Breast epithelium (tissue), 4 donors: ENCODE measurements at places on chromosomes 13 and 19. TPM values are rescaled to one million over a fixed set of nuclear protein-coding genes. Genes with fewer than 3 reads are reported as not detected.
A peak's percentile ranks its signal among the peaks of the same experiment; 100 is the strongest.

The TLE2 gene
- 35.1 TPM for total RNA-seq

The THSD8 gene
- not detected for total RNA-seq

The S1PR4 gene
- 1.3 TPM for total RNA-seq

The NHLRC3 gene
- 37.6 TPM for total RNA-seq

The EDNRB gene
- 22.8 TPM for total RNA-seq

The MBD3L1 gene
- not detected for total RNA-seq

The PRR19 gene
- total RNA-seq, result 2.6 TPM

DNA sequence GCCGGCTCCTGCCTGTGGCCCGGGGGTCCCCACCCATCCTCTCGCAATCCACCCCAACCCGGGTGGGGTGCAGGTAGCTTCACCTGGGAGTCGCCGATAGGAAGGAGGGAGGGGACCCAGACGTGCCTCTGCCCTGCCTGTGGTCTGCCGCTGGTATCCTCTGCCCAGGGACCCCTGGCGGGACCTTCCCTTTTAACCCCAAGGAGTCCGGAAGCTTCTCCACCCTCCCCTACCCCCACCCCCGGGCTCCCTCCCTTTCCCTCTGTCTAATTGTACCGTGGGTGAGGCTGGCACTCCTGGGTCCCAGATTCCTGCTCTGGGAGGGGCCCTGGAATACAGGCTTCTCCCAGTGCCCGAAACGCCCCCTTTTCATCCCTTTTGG, at the start of gene KLK10:
Gene KLK10 (minus strand): TSS at position 166 of the 382 bp plus-strand sequence. CDS start 579 bp downstream, outside the sequence.
- DNase-seq, result no peak

- no peak for DNase-seq
Measured at GRCh38 chr13:106351251-106351650, 184.2 kb downstream of the EFNB2 start.

DNA sequence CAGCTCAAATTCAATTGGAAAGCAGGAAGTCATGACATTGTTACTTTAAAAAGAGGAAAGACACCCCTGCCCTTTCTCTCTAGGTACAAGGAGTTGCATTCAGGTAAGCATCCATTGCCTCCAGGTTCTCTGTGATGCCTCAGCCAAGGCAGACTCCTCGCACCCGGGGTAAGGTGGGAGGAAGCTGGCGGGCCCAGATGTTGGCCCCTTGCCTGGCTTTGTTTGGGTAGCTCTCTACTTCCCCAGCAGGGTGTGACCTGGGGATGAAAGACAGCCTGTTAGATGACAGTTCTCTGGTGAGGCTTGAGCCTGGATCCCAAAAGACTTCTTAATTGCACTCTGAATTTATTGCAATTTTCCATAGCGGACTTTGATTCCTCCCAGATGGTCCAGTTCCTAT, 25.6 kb downstream of the SHISA2 start:
- DNase-seq, result no peak

- peak; percentile 24 for DNase-seq
Measured at GRCh38 chr13:28496188-28496564, 1.2 kb upstream of the FLT1 start.

DNA sequence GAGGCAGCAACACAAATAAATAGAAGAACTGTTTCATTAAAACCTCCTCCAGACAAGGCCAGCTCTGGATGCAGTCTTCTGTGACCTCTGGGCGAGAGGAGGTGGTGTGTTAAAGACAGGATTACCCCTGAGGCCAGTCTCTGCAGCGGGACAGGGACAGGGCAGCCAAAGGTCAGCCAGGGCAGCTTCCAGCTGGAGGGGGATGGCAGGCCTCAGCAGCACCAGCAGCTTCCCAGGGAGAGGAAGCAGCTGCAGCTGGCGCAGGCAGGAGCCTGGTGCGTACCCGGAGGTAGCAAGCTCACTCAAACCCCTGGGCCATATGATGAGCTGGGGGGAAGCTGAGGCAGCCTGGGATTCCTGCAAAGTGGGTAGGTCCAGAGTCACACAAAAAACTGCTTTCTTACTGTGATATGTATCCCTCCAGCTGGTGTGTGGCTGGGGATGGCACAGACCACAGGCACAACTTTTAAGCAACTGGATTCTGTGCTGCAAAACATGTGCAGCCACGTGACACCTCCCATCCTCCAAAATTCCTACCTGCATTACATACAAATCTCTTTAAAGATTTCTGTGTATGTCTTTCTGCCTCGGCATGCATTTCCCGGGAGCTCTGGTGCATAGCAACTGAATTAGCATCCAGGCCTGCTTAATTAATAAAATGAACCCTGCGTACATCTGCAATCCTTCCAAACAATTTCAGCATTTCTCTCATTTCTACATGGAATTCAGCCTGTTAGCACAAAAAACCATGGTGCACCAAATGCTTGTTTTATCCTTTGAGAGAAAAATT, 238.3 kb upstream of the MAB21L1 start:
- DNase-seq, result no peak

GRCh38 chr19:1591421-1592023, 1.1 kb downstream of the MBD3 start:
- no peak for DNase-seq

DNA sequence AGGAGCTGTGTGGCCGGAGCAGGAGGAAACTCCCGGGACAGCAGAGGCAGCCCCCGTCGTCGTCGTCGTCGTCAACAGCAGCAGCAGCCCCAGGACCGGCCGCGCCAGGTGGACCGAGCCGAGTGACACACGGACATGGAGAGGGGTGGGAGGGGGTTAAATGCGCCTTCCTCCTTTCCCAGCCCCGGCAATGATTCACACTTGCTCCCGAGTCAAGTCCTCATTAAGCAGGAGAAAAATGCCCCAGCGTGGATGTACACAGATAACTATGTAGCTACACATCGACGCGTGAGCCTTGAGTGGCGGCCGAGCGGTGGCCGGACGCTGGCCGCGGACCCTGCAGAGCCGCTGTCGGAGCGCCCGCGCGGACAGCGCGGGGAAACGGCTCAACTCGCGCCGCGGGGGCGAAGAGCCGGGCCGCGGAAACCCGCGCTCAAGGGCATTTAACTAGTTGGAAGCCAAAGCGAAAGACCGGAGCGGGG, 645 bp downstream of the UBL3 start:
- peak; percentile 66 for DNase-seq

DNA sequence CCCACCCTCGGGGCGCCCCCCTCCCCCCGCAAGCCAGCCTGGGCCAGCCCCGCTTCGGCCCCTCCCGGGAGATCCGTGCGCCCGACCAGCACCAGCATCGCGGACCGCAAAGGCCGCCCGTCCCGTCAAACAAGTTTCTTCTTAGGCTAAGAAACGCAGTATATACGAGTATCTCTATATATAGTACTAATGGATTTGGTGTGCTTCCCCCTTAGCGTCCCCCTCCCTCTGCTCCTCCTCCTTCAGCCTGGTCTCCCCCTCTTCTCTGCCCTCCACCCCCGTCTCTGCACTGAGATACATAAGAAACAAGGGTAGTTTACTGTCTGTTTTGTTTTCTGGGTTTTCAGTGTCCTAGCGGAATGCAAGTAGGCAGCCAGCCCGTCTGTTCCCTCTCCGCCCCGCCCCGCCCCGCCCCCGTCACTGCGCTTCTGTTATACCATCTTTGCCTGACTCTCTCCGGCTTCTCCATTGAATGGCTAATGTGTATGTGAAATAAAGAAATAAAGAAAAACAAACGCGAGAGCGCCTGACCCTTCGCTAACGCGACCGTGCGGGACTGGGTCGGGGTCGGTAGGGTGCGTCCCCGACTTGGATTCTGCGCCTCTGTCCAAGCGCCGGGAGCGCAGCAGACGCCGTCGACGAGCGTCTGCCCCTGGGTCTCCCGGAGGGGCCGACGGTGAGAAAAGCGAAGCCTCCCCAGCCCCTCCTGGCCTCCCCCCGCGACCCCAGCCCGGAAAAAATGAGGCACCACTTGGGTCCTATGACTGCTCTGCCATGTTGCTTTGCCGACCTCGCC, 4.2 kb downstream of the LYL1 start:
- DNase-seq, result no peak

GRCh38 chr13:32745509-32745908, 159.3 kb downstream of the PDS5B start:
- no peak for DNase-seq

- DNase-seq, result no peak
Measured at GRCh38 chr19:45063851-45064801, 12.2 kb downstream of the ZNF296 start.

DNA sequence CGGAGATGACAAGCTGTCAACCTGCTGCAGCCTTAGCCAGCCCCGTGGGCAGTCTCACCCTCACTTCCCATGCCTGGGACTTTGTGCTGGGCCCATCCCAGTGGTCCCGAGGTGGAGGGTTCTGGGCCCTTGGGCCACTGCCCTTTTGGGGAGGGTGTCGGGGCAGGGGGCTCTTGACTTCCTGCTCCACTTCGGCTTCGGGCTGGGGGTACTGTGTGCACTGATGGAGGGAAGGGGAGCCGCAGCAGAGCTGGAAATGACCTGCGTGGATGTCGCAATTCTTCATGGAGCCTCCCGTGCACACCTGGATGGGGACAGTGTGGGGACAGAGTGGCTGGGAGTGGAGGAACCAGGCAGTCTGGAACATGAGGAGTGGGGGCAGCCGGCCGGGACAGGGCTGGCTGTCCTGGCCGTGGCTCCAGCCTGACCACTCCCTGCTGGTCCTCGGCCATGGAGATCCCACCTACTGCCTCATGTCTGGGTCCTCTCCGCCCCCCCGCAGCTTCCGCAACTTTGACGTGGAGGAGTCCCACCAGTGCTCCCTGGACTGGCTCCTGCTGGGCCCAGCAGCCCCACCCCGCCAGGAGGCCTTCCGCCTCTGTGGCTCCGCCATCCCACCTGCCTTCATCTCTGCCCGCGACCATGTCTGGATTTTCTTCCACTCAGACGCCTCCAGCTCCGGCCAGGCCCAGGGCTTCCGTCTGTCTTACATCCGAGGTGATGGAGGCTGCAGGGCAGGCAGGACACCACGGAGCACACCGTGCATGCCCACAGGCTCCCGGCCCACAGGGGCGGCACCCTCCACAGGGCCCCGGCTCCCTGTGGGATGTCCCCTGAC, 10.2 kb downstream of the LRP3 start:
- no peak for DNase-seq

DNA sequence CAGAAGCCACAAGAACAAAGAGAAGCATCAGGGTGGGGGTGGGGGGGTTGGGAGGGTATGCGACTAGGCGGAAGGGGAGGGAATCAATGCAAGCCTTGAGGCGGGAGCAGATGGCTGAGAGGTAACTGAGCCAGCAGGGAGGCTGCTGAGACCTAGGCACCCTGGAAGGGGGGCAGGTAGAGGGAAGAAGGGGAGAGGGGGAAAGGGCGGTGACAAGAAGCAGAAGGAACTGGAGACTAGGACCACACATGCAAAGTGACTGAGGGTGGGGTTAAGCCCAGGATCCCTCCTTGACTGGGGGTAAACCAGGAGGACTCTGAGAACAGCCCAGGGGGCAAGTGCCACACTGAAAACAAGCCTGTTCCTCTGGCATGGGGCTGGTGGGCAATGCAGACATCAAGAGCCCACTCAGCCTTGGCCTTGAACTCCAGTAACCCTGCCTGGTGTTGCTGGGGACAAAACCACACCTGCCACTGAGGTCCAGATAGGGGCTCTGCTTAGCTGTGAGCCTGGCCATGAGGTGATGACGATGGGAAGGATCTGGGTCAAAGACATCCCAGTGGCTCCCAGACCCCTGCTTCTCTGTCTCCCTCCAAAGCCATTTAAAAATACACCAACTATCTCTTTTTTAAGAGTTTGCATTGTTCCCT, 20.3 kb downstream of the OPA3 start:
- no peak for DNase-seq

DNA sequence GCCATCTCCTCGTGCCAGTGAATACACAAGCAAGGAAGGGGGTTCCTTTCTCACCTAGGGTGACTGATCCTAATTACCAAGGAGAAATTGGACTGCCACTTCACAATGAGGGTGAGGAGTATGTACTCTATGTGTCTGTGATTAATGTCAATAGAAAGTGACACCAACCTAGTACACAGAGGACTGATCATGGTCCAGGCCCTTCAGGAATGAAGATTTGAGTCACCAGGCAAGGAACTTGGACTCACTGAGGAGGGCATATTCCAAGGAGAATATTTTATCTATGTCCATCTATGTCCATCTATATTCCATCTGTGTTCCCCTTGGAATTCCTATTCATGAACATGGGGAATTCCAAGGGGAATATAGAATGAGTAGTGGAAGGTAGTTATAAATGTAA, 9.2 kb upstream of the ALOX5AP start:
- DNase-seq, result no peak

DNA sequence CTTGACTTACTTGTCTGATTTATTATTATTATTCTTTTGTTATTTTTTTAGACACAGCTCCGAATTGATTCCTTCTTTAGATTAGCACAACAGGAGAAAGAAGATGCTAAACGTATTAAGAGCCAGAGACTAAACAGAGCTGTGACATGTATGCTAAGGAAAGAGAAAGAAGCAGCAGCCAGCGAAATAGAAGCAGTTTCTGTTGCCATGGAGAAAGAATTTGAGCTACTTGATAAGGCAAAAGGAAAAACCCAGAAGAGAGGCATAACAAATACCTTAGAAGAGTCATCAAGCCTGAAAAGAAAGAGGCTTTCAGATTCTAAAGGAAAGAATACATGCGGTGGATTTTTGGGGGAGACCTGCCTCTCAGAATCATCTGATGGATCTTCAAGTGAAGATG, 29.4 kb downstream of the ERCC5 start:
- no peak for DNase-seq

DNA sequence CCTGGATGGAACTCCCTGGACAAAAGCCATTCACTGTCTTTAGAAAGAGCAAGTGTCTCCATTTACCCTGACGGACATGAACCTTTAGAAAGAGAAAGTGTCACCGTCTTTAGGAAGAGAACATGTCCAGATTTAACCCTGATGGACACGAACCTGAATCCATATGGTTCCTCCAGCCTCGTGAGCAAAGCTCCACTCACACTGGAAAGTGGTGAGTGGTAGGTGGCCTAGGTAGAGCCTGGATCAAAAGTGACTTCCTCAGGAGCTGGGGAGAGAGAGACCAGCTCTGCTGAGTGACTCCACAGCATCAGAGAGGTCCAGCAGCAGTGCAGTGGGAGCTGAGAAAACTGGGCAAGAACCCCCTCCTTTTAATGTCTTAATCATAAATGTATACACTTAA, 59.8 kb upstream of the IRS2 start:
- DNase-seq, result no peak

DNA sequence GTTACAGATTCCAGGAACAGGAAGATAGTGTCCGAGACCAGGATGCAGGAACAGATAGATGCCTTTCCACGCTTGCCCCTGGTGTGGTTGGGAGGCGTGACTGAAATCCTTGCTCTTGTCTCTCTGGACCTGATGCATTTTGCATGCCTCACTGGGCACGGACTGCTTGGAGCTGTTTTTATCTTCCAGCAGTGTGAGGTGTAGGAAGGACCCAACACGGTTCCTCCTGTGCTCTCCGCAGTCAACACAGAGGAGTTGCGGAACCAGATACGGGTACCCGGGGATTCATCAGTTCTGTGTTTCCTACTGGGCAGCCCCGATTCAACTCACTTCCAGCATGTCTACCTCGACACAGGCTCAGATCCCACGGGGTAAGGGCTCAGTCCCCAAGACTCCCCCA, 6.5 kb downstream of the DOT1L start:
- DNase-seq, result no peak
